ENCODE measurements at places on chromosomes 2 and 18.

GRCh38 chr2:197028230-197028629, 101.7 kb upstream of the PGAP1 start:
- DNase-seq = no peak

DNA sequence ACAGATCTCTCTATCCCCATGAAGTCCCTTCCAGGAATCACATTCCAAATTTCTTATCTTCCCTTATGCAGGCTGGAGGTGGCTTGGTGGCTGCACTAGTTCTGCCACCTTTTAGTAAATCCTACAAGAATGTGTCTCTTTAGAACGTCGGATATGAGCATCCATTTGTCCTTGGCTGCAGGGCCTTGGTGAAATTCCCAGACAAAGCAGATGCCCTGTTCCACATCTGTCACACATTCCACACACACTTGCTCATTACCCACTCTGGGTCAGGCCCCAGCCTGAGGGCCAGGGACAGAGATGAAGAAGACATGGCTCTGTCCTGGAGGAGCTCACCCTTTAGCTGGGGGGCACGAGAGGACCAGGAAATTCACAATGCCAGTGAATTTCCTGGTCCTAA, 31.2 kb upstream of the GPR17 start:
- no peak for DNase-seq

DNA sequence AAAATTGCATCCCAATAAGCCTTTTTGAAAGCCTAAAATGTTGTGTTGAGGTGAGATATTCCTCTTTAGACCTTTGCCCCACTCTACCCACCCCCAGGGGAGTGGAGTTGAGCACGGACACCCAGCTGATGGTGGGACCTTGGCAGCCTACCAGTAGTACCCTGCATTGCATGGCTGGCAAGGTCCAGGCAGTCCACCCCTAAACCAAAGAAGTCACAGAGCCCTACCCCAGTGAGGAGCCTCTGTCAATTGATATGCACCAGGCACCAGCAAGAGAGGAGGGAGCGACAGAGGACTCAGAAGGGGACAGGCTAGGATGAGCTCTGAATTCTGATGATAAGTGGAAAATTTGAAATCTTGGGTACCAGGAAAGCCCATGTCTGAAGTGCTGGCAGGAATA, 38.6 kb downstream of the MARCO start:
- no peak for DNase-seq

GRCh38 chr2:65639156-65639864, 206.9 kb upstream of the SPRED2 start:
- no peak for DNase-seq
